ENCODE measurements at places on chromosomes 12 and 14.

DNA sequence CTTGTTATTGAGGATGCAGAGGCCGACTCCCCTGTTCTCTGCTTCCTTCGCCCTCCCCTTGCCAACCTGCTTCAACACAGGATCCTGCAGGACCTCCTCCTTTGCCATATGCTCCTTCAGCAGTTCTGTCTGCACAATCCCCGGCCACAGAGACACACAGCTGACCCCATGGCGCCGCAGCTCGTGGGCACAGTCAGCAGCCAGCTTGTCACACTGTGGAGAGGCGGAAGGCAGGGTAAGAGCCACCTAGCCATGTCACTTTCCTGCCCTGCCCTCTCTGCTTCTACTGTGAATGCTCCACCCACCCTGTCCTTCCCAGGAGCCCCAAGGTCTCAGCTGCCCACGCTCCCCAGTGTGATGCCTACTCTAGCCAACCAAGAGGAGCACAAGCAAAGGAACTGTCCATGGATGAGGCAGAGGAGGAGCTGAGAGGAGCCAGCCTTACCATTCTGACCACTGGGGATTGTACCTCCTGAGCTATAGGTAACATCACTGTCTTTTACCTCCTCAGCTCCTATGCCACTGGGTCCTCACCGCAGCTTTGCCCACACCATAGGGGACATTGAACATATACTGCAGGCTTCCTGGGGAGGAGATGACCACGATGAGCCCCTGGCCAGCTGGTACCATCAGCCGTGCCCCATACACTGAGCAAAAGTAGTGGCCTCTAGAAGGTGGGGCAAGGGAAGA lies 7.3 kb downstream of the DHRS1 start:
- DNase-seq, result no peak

- no peak for DNase-seq
Observed at GRCh38 chr12:3492793-3493042, 1.7 kb downstream of the PRMT8 start.

- no peak for DNase-seq
Observed at GRCh38 chr12:62862259-62862881, 72.6 kb downstream of the PPM1H start.

DNA sequence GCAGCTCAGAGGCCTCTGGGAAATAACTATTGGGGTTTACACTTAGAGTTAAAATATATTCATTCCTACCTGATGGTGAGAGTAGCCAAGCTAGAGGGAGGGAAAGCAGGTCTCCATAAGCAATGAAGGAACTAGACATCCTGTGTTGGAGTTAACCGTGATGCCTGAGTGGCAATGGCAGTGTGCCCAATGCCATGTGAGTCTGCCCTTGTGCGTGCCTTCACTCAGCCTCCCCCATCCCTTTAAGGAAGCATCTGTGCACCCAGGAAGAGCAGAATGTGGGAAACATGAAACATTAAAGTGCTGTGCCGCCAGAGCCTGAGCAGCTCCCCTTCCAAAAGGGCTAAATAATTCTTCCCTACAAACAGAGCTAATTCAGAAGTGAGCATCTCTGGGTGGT lies 76.3 kb downstream of the COX16 start:
- DNase-seq, result no peak
